SK-N-DZ (cell line): ENCODE measurements at places on chromosomes 4 and X.

DNA sequence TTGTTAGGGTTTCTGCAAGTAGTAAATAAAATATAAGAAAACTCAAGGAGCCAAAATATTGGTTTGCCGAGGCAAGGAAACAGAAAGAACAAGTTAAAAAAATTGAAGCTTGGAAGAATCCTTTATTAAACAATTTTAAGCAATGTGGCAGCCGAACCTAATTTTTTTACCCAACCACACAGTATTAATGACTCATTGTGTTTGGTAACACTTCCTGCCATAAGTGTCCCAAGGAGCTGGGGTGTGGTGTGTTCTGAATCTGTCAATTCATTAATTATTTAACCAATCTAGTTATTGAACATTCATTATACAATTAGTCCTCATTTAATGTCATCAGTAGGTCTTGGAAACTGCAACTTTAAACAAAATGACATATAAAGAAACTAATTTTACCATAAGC, 19.3 kb upstream of the CPE start:
- DNase-seq: no peak

GRCh38 chr4:154714339-154715040, 29.3 kb upstream of the LRAT start:
- DNase-seq: no peak

- no peak for DNase-seq
Measured at GRCh38 chr4:149095811-149096210, 653.6 kb upstream of the NR3C2 start.

GRCh38 chrX:100409610-100410590, at the start of gene PCDH19:
PCDH19 (minus strand) TSS chrX:100410273; CDS start chrX:100408597, 1,676 bp downstream.
- peak; percentile 47 for DNase-seq

DNA sequence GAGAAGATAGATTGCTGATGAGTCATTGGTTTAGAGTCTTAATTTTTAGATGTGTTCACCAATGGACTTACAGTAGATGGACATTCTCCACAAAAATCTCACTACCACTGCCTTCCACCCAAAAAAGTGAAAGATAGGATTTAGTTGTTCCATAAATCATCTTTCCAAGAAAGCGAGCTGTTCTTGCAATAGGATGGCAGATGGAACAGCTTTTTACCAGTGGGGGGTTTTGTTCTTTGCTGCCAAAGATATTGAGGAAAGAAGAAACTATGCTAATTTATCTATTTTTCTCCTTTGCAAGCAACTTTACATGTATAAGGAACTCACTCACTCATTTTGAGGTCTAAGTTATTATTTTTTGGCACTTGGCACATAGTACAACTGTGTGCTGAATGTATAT, 109.5 kb downstream of the ADGRL3 start:
- no peak for DNase-seq

- no peak for DNase-seq
Measured at GRCh38 chr4:185307136-185307950, 88.4 kb downstream of the LRP2BP start.

DNA sequence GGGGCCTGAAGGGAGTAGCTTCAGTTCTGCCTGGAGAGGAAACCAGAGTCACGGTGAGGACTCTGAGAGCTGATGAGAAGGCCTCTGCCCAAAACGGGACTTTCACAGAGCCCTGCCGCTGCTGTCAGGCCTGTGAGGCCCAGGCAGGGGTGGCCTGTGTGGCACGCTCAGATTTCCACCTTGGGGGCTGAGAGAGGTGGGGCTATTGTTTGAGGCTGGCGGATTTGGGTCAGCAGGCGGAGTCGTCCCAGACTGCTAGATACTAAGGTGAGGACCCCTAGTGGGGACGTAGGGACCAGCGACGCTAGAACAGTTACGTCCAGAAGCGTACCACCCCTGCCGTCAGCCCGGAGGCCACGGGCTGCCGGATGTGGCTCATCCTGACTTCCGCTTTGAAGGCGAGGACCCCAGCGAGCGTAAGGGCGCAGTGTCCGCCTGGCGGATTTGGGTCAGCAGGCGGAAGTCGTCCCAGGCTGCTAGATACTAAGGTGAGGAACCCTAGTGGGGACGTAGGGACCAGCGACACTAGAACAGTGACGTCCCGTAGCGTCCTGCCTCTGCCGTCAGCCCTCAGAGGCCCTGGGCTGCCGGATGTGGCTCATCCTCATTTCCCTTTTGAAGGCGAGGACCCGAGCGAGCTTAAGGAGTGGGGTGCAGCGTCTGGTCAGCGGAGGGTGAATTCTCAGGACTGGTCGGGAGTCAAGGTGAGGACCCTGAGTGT, at the start of gene MAGEB1:
Gene MAGEB1 (plus strand): TSS at position 378 of the 721 bp plus-strand sequence. CDS start 3,348 bp downstream, outside the sequence.
- peak; percentile 75 for DNase-seq

DNA sequence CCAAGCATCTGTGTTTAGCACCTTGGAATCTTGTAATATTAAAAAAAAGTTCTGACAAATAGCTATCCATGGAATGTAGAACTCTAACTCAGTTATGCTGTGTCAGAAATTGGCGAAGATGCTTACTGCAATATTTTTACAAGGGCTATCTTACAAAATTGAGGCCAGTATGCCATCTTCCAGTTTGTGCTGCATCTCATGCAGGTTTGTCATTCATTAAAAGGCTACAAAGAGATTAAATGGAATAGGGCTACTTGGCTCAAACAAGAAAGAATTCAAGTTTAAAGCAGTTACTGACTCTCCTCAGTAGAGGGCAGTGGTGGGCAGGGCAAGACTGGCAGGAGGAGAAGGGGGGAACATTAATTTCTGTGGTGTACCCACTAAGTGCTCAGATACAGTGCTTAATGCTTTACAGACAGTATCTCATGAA, 66.5 kb downstream of the SHROOM4 start:
- DNase-seq: no peak

GRCh38 chrX:116277351-116278225, 107.0 kb downstream of the AGTR2 start:
- no peak for DNase-seq

DNA sequence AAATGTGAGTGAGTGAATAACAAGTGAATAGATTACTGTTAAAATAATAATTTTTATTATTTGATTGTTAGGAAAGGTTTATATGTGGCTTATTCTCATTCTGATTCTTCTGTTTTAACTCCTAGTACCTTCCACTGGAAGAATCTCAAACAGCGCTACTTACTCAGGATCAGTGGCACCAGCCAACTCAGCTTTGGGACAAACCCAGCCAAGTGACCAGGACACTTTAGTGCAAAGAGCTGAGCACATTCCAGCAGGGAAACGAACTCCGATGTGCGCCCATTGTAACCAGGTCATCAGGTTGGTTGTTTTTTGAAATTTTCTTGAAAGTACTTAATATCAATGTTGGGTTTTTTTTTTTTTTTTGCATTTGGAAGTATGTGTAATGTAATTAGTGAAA, 117.6 kb upstream of the BMPR1B start:
- no peak for DNase-seq

DNA sequence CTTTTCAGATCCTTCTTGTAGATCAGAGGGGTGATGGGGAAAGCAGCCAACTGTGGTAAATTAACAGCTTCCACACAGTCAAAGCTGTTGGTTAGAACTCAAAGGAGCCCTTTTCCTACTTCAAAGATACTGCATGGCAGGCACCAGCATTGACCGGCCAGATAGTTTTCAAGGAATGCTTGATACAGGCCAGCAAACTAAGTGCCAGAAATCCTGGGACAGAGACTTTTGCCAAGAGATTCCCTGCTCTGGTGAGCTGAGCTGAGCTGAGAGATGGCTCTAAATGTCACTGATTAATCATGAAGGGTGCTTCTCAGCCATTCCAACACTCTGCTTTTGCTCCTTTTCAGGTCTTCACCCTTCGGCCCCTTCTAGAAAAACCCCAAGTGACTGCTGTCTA, 131.6 kb upstream of the MED14 start:
- no peak for DNase-seq

DNA sequence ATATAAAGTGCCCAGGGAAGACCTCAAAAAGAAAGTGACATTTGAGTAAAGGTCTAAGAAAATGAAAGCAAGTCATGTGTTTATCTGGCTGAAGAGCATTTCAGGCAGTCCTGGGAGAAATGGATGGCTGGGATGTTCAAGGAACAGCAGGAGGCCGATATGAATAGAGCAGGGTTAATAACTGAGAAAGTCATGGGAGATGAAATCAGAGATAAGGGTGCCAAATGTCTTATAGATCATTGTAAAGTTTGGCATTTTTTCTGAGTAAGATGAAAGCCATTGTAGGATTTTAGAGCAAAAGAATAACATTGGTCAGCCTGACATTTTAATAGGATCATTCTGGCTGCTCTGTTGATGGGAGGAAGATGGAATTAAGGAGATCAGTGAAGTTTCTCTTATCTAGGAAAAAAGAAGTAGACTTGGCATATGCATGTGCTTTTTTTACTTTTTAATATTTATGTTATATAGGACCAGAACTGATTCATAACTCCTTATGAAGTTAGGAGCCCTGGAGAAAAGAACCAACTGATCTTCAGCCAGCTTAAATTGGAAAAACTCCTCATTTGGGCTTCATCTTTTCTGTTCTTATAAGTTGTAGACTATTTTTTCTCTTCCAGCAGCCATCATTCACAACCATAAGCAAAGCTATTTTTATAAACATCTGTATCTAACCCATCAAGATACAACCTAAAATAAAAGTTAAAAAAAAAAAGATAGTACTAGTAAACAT, 18.6 kb downstream of the AIMP1 start:
- DNase-seq: no peak

DNA sequence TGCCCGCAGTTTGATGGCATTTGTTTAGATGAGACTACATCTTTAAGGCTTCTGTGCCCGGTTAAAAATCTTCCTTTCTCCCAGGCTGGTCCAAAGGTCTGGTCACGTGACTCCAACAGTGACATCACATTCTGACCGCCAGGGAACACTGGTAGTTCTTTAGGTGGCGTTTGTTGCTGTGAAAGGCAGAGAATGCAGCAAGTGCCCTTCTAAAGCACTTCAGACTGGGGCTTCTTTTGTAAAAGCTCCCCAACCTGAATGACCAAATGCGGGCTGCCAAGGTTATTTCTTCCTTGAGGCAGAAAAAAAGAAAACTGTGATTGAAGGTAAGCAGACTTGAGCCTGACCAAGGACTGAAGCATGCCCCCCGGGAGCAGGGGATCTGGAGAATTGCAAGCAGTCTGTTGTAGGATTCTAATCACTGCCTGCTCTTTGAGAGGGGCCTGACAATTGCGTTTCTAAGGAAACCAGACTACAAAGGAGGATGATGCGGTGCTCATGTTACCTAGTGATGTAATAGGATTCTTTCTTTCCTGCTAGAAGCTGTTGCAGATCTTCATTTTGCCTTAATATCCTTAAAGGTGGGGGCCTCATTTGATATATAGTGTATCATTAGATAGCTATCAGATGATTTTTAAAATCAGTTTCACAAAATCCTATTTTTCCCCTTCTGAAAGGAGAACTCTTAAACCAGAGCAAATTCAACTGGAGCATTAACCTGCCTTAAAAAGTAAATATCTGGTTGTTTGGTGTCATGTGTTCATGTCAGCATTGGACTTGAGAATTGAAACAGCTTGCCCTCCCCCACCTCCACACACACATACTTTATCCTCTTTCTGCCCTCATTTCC, 133.1 kb downstream of the AKAP4 start:
- DNase-seq: peak; percentile 88
